Fibroblast of skin of right quadriceps (primary cell): ENCODE measurements at places on chromosomes 1 and 21.

GRCh38 chr1:221217029-221217428 is 337.8 kb downstream of the HLX start:
- peak; percentile 56 for DNase-seq

GRCh38 chr1:77509898-77510297 is 172.6 kb downstream of the ZZZ3 start:
- no peak for DNase-seq

DNA sequence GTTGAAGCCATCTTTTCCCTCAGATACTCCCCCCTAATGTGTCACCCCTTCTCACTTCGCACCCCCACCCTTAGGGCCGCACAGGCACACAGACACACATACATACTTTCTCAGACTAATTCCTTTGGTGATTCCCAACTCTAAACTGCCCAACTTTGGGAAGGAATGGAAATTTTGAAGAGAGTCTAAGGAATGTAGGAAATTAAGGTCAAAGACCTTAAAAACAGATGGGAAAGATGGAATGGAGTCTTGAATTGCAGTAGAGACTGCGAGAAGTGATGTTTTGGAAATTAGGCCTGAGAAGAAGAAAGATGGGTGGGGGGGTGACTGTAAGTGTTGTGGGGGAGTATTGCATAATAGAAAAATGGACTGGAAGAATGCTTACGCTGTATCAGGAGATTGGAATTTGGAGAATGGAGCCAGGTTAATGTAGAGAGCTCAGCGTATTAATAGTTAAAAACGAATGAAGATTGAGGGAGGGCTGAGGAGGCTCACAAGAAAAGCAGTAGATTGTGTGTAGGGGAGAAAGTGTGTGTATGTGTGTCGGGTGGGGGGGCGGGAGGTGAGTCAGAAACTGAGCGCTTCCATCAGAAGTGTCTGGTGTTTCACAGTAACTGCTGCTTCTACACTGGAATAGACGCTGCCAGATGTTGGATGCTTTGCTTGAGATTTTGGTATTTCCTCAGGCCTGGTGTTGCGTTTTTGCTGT is 1.7 kb downstream of the PIP5K1A start:
- DNase-seq = peak; percentile 95

DNA sequence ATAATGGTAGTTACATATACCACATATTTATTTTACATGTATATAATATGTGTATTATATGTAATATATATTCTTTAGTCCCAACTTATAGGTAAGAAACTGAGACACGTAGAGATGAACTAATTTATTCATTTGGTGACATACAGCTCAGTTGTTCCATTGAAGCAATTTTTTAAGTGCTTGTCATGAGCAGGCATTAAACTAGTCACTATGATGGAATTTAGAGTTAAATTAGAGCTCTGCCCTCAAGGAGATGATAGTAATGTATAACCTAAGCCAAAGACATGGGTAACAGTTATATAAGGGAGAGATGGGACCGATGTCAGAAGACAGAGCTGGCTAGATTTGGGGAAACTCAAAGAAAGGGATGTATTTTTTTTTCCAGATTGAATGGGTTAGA is 83.0 kb downstream of the ST6GALNAC5 start:
- DNase-seq = peak; percentile 55
